ENCODE measurements at places on chromosomes 6 and 20.

DNA sequence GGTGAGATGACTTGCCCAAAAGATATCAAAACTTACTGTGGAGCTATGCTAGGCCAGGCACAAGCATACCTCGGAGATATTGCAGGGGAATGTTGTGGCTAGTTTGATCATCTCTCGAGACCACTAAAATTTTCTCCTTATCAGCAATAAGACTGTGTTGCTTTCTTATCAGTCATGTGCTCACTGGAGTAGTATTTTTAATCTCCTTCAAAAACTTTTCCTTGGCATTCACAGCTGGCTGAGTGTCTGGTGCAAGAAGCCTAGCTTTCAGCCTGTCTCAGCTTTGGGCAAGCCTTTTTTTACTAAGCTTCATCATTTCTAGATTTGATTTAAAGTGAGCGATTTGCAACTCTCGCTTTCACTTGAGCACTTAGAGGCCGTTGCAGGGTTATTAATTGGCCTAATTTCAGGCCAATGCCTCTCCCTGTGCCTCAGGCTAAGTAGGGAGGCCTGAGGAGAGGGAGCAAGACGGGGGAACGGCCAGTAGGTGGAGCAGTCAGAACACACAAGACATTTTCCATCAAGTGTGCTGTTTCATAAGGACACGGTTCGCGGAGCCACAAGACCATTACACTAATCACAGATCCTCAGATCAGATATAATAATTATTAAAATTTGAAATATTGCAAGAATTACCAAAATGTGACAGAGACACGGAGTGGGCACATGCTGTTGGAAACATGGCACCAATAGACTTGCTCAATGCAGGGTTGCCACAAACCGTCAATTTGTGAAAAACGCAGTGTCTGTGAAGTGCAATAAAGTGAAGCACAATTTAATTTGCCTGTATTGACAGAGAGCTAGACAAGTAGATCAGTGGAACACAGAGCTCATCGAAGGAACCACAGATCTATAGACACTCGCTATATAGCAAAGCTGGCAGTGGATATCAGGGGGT lies 106.8 kb upstream of the SIRPG start:
- peak; percentile 14 for DNase-seq

GRCh38 chr20:62993856-62994494 lies 12.8 kb downstream of the BHLHE23 start:
- no peak for DNase-seq

DNA sequence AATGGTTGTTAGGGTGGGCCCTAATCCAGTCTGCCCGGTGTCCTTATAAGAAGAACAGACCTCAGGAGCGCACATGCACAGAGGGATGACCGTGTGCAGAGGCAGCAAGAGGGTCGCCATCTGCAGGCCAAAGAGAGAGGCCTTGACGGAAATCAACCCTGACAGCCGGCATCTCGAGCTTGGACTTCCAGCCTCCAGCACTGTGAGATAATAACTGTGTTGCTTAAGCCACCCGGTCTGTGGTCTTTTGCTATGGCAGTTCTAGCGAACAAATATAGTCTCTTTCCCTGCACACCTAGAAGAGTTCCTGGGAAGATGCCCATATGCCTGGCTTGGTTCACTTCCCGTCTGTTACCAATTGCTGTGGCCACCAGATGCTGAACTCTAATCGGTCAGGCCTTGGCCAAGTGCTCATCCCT lies 35.3 kb upstream of the PTGIS start:
- no peak for DNase-seq

- no peak for DNase-seq
Observed at GRCh38 chr20:56520180-56520579, 4.4 kb upstream of the FAM209A start.

DNA sequence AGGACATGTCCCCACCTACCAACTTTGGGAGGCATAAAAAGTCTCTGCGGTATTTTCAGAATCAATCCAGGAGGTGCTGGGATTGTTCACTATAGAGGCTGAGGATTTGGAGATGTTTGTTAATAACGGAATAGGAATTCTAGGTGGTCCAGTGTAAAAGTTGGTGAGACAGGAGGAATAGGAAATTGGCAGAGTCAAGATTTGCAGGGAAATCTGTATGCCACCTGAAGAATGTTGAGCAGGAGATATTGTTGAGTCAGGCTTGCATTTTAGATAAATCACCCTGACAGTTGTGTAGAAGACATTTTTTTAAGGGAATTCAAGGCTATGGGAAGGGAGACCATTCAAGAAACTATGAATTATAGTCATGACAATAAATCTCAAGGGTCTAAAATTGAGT lies 124.8 kb downstream of the COL12A1 start:
- no peak for DNase-seq

DNA sequence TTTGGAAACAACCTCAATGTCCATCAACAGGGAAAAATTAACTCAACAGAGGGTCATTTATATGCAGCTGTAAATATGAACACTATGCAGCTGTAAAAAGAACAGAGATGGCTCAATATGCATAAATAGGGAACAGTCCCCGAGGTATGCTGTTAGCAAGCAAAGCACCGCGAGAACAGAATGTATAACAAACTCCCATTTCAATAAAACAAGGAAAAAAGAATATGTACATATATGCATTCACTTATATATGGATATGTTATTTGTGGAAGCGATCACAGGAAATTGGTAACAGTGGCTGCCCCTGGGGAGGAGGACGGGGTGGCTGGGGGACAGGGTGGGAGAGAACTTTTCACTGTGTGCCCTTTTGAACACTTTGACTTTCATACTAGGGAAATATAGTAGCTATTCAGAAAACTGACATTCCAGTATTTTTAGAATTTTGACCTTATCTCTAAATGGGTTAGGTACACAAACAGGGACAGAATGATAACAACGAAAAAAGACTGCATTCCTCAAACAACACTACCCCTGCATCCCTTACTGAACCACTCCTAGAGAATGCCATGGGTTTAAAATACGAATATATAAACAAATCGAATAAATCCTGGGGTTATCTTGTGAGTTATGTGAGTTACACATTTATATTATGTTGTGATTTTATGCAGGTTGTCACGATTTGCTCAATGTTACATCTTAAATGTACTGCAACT lies 64.5 kb downstream of the KCNB1 start:
- DNase-seq: no peak

DNA sequence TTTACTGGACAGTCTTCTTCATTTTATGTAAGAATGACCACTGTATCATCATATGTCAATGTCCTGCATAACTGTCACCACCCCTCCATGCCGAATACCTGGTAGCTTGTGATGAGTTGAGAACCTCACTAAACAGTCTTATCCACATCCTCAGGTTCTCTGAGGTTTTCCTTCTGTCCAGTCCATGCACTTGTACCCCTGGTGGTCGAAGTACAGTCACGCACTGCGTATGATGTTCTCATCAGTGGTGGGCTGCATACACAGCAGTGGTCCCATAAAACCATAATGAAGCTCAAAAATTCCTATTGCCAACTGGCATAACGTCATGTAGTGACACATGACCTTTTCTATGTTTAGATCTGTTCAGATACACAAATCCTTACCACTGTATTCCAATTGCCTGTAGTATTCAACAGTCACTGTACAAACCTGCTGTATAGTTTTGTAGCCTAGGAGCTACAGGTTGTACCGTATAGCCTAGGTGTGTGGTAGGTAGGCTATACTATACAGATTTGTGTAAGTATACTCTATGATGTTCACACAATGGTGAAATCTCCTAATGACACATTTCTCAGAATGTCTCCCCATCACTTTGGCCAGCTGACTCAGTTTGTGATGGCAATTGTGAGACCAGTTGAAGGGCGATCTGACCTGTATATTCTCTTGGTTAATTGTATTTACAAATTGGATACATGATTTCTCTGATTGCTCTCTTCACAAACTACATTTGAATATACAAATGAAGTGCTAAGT lies 31.3 kb upstream of the SDCBP2 start:
- no peak for DNase-seq

DNA sequence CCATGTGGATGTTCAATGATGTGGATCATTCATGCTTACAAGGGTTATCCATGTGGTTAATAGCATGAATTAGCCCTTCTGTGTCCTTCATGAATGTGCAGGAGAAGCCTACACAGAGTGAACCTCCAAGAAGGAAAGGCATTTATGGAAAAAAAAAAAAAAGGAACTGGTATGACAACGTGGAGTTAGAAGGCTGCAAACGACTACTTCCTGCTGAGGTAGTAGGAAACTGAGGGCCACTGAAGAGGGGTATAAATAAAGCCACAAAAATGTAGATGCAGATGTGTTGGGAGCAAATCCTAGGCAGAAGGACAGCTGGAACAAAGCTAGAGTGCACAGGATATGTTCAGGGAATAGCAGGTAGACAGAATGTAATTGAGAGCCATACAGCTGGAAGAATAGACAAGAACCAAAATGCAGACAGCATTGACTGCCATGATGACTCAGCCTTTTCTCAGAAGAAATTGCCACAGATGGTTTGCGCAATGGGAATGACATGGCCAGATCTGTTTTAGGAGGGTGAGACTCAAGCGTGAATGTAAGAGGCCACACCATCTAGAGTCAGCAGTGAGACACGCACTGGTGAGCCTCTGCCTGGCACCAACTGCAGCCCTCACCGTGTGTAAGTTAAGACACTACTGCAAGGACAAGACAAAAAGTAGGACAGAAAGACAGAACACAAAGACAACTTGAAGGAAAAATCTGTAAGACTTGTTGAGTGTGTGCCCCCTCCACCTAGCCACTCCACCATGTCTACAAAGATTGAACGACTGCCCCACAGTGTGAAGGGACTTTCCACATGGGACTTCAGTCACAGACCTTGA lies 79.8 kb downstream of the KIF13A start:
- DNase-seq: no peak

GRCh38 chr6:39194466-39194865 lies 34.8 kb downstream of the KCNK5 start:
- no peak for DNase-seq

DNA sequence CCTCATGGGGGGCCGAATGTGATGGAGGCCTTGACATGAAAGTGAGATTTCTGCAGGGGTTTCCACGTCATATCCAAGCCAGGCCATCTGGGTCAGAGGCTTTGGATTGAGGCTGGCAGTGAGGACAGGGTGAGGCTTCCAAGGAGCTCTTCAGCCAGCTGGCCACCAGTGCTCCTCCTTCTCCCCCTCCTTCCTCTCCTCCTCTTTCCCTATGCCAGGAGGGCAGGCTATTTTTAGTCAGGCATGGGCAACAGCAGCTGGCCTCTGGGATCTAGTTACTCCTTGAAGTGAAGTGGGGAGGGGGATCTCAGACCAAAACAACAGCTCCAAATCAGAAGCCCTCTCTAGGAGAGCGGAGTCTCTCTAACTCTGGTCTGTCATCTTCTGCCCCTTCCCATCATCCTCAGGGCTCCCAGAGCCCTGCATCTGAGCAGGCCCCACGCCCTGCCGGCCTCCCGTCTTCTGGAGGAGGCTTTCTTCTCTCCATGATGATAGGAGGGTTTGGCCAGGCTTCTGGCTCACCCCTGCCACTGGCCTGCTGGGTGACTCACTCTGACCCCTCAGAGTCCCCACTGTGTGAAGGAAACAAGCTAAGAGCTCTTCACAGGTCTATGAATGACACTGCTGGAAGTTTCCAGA lies 612 bp downstream of the TNNC2 start:
- DNase-seq: no peak

- DNase-seq: no peak
Observed at GRCh38 chr6:111471533-111471932, 11.5 kb downstream of the REV3L start.

- DNase-seq: no peak
Observed at GRCh38 chr20:44053046-44053445, 133.9 kb downstream of the JPH2 start.

- no peak for DNase-seq
Observed at GRCh38 chr20:42706759-42707158, 482.9 kb downstream of the PTPRT start.

All from activated CD8-positive, alpha-beta memory T cell treated with anti-CD3 and anti-CD28 coated beads for 4 hours (primary cell).